Kidney epithelial cell (primary cell): ENCODE measurements at places on chromosomes 3 and 15. TPM values are rescaled to one million over a fixed set of nuclear protein-coding genes. Genes with fewer than 3 reads are reported as not detected.

The TERC gene
- total RNA-seq: 246 and 351 TPM in 2 replicates

The LRRC58 gene
- total RNA-seq: 31.9 and 35.5 TPM in 2 replicates

The WNT5A gene
- 10.7 and 16.4 TPM in 2 replicates for total RNA-seq

The SEMA3G gene
- total RNA-seq: 0.21 TPM in 1 of 2 replicates, not detected in the other

The IRAK2 gene
- 65.5 and 72.8 TPM in 2 replicates for total RNA-seq

The CCDC39 gene
- 0.07 and 0.13 TPM in 2 replicates for total RNA-seq

The MYLK gene
- total RNA-seq: 48.9 and 49.7 TPM in 2 replicates

The GUCA1C gene
- not detected in 2 replicates for total RNA-seq

The TUSC7 gene
- not detected in 2 replicates for total RNA-seq

The VIPR1 gene
- 1.3 and 3.7 TPM in 2 replicates for total RNA-seq

The SPSB4 gene
- 0.41 and 0.67 TPM in 2 replicates for total RNA-seq

The LRRC3B gene
- total RNA-seq: not detected in 2 replicates

The SPCS1 gene
- 199 and 237 TPM in 2 replicates for total RNA-seq

The NR2E3 gene
- not detected in 2 replicates for total RNA-seq

The MASP1 gene
- 0.48 TPM in 1 of 2 replicates, not detected in the other for total RNA-seq

The BCHE gene
- total RNA-seq: 6.6 and 12.7 TPM in 2 replicates

The ATP8B4 gene
- total RNA-seq: 0.25 and 0.82 TPM in 2 replicates

The OIP5 gene
- 2.7 and 4.4 TPM in 2 replicates for total RNA-seq

The DLEC1 gene
- total RNA-seq: 0.17 TPM in 1 of 2 replicates, not detected in the other

The CASR gene
- total RNA-seq: 0.04 and 0.07 TPM in 2 replicates

The DNASE1L3 gene
- total RNA-seq: not detected in 2 replicates

The RGMA gene
- 0.29 and 1.0 TPM in 2 replicates for total RNA-seq

The GALNT15 gene
- 0.17 TPM in 1 of 2 replicates, not detected in the other for total RNA-seq

The STRIT1 gene
- not detected in 2 replicates for total RNA-seq

The SCAANT1 gene
- not detected in 2 replicates for total RNA-seq

The ZBTB20 gene
- total RNA-seq: 32.5 and 34.9 TPM in 2 replicates

The CTXN2 gene
- total RNA-seq: 0.14 TPM in 1 of 2 replicates, not detected in the other

The RASGRP1 gene
- total RNA-seq: 3.1 TPM in 2 replicates

The UBA5 gene
- 20.6 and 37.3 TPM in 2 replicates for total RNA-seq

The RTF1 gene
- 21.3 and 27.9 TPM in 2 replicates for total RNA-seq

The TRA2B gene
- 142 and 154 TPM in 2 replicates for total RNA-seq

The ZNF774 gene
- 2.0 and 4.0 TPM in 2 replicates for total RNA-seq

The ALDH1A3 gene
- total RNA-seq: 208 and 210 TPM in 2 replicates

The FANCD2OS gene
- total RNA-seq: not detected in 2 replicates

The SKOR1 gene
- not detected in 2 replicates for total RNA-seq

The PLA1A gene
- 0.75 and 1.4 TPM in 2 replicates for total RNA-seq

The SEMA5B gene
- total RNA-seq: 0.21 TPM in 1 of 2 replicates, not detected in the other

The PML gene
- total RNA-seq: 94.1 and 146 TPM in 2 replicates

The PIK3CB gene
- 14.5 and 17.9 TPM in 2 replicates for total RNA-seq

The EIF4E3 gene
- 8.7 and 9.1 TPM in 2 replicates for total RNA-seq

The CLDN16 gene
- 10.9 and 12.0 TPM in 2 replicates for total RNA-seq

The ST3GAL6 gene
- 1.2 and 2.1 TPM in 2 replicates for total RNA-seq

The TRIM59 gene
- 13.8 and 20.9 TPM in 2 replicates for total RNA-seq

The BCL2A1 gene
- not detected in 2 replicates for total RNA-seq

The GPR62 gene
- not detected in 2 replicates for total RNA-seq

The HRG gene
- total RNA-seq: 0.13 and 0.14 TPM in 2 replicates

The CACNA2D3 gene
- 0.17 and 0.55 TPM in 2 replicates for total RNA-seq

The GP5 gene
- 0.07 and 0.42 TPM in 2 replicates for total RNA-seq

The C3orf49 gene
- total RNA-seq: not detected in 2 replicates

The LINGO1 gene
- total RNA-seq: 1.2 and 4.8 TPM in 2 replicates

The OPA1 gene
- total RNA-seq: 51.1 and 60.6 TPM in 2 replicates

The MESP1 gene
- 2.6 and 2.8 TPM in 2 replicates for total RNA-seq

The CCR1 gene
- 0.07 TPM in 1 of 2 replicates, not detected in the other for total RNA-seq

The ELL3 gene
- total RNA-seq: 1.3 and 3.5 TPM in 2 replicates

The ATRIP gene
- total RNA-seq: 5.7 and 6.8 TPM in 2 replicates

The RYR3 gene
- 0.27 and 0.50 TPM in 2 replicates for total RNA-seq

The SLC9C1 gene
- 2.2 TPM in 1 of 2 replicates, not detected in the other for total RNA-seq

The TERB2 gene
- total RNA-seq: not detected in 2 replicates

The LMAN1L gene
- total RNA-seq: not detected in 2 replicates
